ENCODE measurements at places on chromosomes 11 and 22. TPM values are rescaled to one million over a fixed set of nuclear protein-coding genes. Genes with fewer than 3 reads are reported as not detected.

Gene TCN2
- 9.1 TPM for polyA plus RNA-seq

Gene SEC14L6
- polyA plus RNA-seq, result 0.19 TPM

Gene CCDC116
- 0.16 TPM for polyA plus RNA-seq

GRCh38 chr11:17607591-17608570, 60.8 kb downstream of the OTOG start:
- DNase-seq, result no peak

DNA sequence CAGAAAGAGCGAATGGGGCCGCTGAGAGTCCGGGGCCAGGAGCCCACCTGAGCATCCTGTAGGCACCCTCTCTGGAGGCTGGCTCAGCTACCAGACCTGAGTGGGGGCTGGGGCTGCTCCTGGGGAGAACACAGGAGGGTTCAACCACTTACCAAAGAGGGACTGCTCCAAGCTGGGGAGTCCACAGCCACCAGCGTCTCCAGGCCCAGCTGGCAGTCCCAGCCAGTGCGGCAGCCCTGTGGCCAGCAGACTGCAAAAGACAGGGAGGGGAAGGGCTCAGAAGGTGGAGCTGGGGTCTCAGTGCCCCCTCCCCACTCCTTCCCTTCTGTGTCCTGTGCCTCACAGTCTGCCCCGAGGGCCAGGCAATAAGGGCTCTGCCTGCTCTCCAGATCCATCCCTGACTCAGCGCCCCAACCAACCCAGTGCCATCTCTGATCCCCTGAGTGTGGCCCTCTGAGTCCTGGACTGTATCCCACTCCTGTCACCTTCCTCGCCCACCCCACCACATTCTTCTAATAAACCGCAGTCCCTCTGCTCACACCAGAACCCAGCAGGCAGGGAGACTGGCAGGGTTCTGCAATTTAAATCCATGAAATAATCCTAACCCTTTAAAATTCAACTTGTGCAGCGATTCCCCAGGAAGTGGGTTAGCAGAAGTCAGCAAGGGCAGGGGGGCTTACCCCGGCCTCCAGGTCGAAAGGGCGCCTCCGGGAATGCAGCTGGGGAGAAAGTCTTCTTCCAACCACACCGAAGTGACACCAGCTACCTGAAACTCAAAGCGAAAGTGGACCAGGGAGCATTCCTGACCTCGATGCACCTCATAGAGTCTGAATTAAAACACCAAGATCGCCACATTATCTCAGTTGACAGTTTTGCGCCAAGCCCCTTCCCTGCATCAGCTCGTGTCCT, 13.3 kb downstream of the CHST1 start:
- no peak for DNase-seq

Gene IGSF22
- not detected for polyA plus RNA-seq
